ENCODE measurements at places on chromosomes 6 and 20.

DNA sequence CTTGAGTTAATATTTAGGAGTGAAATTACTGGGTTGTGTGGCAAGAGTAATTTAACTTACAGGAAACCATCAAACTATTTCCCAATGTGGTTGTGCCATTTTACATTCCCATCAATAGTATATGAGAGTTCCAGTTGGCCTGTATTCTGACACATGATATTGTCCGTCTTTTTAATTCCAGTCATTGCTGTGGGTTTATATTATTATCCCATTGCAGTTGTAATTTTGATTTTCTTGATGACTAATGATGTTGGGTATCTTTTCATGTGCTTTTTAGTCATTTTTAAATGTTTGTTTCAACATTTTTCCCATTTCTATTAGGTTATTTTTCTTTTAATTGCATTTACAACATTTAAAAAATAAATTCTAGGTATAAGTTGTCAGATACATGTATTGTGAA lies 614.0 kb downstream of the UTRN start:
- no peak for DNase-seq

DNA sequence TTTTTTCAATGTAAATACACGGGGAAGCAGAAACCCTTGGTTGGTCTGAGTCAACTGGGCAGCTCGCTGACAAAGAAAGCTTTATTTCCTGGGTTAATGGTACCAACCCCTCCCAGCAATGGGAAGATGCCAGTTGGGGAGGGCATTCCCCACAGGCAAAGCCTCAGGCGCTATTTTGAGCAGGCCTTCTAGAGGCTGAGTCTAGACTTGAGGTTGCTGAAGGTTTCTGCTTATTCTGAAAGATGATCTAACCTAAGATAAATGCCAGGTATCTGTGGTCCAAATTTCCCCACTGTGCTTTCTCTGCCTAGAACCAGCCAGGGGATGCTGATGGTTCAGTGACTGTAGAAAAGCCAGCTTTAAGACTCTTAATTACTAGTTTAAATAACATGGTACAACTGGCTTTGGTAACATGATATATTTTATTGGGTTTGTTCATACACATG lies 172.5 kb upstream of the JARID2 start:
- DNase-seq = no peak

GRCh38 chr6:167577891-167578361 lies 248.8 kb upstream of the AFDN start:
- no peak for DNase-seq

GRCh38 chr6:31750411-31751022 lies 10.7 kb downstream of the MSH5 start:
- no peak for DNase-seq

DNA sequence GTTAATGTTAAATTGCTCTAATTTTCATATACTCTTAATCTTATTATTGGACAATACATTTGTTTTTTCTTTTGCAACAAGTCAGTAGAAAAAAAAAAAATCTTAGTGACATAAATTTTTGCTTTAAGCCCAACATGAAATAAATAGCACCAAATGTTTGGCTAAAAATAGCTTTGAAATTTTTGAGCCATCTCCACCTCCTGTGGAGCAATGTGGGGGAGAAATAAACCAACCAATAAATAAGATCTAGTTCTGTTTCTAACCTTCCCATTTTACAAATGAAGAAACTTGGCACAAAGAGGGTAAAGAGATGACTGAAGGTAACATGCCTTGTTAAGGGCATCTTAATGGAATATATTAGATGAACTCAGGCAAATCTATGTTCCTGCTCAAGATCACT lies 91.4 kb downstream of the PRKN start:
- no peak for DNase-seq

GRCh38 chr6:72966628-72967280 lies 258.5 kb downstream of the KHDC1L start:
- DNase-seq = no peak

- DNase-seq = no peak
Observed at GRCh38 chr6:150934380-150934779, 68.9 kb downstream of the MTHFD1L start.

GRCh38 chr6:158808941-158809678 lies 10.1 kb downstream of the EZR start:
- DNase-seq = no peak

- DNase-seq = no peak
Observed at GRCh38 chr6:40788661-40789655, 201.8 kb upstream of the LRFN2 start.

- no peak for DNase-seq
Observed at GRCh38 chr6:158207422-158207788, 39.3 kb downstream of the GTF2H5 start.

GRCh38 chr6:5141046-5141445 lies 55.9 kb downstream of the PPP1R3G start:
- DNase-seq = no peak

GRCh38 chr6:2108700-2109306 lies 136.6 kb downstream of the GMDS start:
- no peak for DNase-seq

DNA sequence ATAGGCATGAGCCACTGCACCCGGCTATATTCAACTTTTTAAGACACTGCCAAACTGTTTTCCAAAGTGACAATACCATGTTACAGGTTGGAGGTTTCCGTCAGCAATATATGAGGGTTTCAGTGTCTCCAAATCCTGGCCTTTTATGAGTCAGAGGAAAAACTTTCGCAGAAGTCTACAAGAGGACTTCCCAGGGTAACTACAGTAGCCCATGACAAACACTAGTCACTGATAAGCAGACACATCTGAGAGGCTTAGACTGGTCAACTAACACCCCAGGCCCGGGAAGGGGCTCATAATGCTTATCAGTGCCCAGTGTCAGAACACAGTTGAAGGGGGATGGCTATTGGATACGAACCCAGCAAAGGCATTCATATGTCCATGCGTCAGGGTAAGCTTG lies 85.4 kb downstream of the SOX4 start:
- no peak for DNase-seq

DNA sequence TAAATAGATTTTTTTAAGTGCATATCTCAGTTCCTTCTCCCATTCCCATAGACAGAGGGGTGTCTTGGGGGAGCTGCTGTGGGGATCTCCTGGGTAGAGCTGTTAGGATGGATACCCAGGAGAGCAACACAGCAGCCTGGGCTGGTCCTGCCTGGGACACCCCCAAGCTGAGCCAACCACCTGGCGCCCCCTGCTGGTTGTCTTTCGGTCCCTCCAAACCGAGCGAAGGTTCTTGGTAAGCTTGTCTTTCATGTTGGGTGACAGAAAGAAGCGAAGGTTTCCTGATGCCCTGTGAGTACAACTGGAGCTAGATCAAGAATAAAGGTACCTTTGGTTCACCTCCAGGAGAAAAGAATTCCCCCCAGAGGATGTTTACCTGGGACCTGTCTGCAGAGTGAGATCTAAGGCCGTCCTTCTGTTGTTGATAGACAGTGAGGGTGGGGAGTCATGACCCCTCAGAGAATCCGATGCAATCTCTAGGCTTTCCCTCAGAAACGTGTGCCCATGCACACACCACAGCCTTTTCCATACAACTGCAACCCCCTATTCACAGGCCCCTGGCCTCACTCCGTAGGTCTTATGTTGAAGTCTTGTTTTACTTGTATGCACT lies 50.8 kb downstream of the SNX9 start:
- DNase-seq = peak; percentile 71

DNA sequence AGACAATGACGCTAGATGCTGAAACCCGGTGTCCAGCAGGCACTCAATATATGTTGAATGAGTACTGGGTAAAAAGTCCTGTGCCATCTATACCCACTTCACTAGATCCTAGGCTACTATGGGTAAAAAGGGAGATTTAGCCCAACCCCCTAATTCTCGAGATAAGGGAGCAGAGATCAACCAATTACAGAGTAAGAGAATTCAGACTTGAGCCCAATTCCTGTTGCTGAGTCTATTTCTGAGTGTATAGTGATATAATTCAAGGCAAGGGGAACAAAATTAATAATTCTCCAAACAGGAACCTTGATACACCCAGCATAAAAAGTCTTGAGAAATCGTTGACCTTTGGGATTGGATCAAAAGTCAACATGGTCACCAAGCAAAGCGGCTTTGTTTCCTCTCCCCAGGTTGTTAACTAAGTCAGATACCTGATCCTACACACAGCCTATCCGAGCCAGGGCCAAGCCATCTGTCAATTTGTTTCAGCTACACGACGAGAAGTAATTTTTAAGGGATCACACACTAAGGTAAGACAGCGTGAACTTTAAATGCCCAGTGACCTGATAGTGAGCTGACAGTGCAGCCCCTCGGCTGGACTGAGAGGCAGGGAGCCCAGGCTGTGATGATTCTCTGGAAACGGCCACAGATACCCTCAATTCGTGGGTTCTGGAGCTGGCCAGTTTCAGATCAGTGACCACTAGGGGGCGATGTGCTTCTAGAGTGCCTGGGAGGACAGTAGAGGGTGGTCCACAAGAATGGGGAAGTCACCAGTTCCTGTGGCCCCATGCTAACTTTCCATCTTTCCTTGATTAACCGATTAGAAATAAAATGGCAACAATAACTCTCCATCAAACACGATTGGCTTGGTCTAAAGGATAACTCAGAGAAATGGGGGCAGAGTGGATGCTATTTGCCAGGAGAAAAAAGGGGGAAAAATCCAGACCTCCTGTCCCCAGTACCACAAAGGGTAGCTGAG lies 46.2 kb downstream of the SLC22A23 start:
- DNase-seq = peak; percentile 56

DNA sequence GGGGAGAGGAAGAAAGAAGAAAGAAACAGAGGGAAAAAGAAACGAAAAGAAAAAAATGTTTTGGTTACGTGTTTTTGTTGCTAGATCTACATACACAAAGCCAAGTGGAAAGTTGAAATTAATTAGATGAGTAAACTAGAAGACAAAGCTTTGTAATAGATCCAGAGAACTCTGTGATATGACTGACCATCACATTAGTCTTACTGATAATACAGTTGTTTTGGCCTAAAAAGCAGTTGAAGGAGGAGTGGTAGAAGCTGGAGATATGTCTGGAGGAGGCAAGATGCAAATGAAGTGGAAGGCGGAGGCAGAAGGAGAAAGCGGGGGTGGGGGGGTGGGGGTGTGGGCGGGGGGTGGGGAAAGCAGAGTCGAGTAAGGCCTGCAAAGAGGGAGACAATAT lies 500.1 kb upstream of the ID4 start:
- no peak for DNase-seq

GRCh38 chr20:25389401-25389857 lies 1.2 kb downstream of the ABHD12 start:
- no peak for DNase-seq

GRCh38 chr20:53773792-53774401 lies 180.3 kb upstream of the ZNF217 start:
- no peak for DNase-seq

- DNase-seq = no peak
Observed at GRCh38 chr20:55579802-55580201, 425.5 kb downstream of the CBLN4 start.

- no peak for DNase-seq
Observed at GRCh38 chr6:135535989-135536414, 38.5 kb upstream of the AHI1 start.

DNA sequence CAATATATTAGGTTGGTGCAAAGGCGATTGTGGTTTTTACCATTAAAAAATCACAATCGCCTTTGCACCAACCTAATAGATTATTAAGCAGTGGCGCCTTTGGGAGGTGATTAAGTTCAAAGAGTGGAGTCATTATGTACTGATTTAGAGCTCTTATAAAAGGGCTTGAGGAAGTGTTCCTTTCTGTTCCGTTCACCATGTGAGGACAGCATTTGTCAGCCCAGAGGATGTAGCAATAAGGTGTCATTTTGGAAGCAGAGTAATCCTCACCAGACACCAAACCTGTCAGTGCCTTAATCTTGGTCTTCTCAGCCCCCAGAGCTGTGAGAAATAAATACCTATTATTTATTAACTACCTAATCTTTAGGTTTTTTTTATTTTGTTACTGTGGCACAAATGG lies 542.1 kb upstream of the MAN1A1 start:
- DNase-seq = no peak

GRCh38 chr6:80456724-80457438 lies 350.4 kb downstream of the BCKDHB start:
- no peak for DNase-seq

- DNase-seq = no peak
Observed at GRCh38 chr20:45873409-45874103, 7.5 kb upstream of the ZSWIM1 start.

DNA sequence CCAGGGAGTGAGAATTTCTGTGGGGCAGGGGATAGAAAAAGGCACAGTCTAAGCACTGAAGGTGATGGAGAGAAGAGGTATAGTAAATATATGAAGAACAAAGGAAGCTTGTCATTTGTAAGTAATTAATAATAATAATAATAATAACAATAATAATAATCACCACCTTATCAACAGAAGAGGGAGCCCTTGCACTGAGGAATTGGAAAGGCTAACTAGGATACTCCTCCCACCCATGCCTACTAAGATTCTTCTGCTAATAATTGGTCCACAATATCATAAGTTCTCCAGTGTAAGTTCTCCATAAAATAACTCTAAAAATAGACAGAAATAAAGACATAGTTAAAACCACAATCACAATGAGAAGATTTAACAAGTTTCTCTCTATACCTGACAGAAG lies 912 bp upstream of the OR12D3 start:
- no peak for DNase-seq

DNA sequence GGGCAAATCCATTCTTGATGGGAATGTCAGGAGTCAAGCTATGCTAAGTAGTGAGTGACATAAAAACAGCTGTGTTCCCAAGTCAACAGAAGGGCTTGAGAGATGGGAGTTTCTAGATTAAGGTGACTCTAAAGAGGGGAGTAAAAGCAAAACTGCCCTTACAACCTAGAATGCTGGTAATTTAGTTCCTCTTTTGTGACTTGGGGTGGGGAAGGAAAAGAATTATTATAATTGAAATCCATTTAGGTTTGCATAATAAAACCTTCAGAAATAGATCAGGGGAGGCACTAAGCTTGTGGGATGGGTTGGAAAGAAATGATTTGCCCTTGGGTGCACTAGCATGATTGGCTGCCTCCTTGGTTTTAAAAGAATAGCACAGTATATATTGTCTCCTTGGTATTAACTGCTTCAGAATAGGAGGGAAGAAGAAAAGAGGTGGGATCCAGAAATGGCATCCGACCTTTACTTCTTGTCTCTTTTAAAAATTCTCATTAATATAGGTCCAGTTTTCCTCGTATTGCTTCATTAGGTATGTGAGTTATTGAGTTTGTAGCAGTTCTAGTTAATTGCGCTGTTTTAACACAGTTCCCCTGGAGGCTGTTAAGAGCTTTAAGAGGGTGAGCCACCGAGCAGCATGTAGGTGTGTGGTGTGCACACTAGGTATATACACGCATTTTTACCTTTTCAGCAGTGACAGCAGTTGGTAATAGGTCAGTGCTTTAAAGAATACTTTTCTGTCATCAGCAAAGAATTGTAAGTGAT lies 95.3 kb upstream of the VSTM2L start:
- no peak for DNase-seq

GRCh38 chr6:148743476-148743875 lies 3.4 kb upstream of the UST start:
- no peak for DNase-seq
